ENCODE measurements at places on chromosomes 11 and 22.

DNA sequence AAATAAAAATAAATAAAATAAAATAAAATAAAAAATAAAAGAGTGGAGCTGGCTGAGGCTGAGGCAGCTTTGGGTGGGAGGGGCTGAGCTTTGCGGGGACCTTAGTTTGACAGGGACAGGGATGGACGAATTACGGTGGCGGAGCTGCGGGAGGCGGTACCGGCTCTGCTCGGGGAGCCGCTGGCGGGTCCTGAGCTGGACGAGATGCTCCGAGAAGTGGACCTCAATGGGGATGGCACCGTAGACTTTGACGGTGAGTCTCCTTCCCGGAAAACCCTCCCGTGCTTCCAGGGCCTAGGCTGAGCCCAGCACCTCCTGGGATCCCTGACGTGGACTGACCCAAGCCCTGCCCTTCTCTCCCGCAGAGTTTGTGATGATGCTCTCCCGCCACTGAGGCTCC lies 3.1 kb downstream of the CABP4 start:
- H3K36me3 ChIP-seq = no peaks in the 10 kb centered on the region
- no peak overlapping the region for H3K27ac ChIP-seq
- DNase-seq = no peak
- no peak overlapping the region for H3K4me3 ChIP-seq
- no peaks in the 10 kb centered on the region for H3K4me1 ChIP-seq
- H3K27me3 ChIP-seq = no peaks in the 10 kb centered on the region

GRCh38 chr11:80948781-80949180 lies 1508.0 kb upstream of the TENM4 start:
- no peaks in the 10 kb centered on the region for H3K4me1 ChIP-seq
- peaks cover 17% of the 10 kb centered on the region for H3K36me3 ChIP-seq
- no peak overlapping the region for H3K27ac ChIP-seq
- no peaks in the 10 kb centered on the region for H3K27me3 ChIP-seq
- no peak for DNase-seq

DNA sequence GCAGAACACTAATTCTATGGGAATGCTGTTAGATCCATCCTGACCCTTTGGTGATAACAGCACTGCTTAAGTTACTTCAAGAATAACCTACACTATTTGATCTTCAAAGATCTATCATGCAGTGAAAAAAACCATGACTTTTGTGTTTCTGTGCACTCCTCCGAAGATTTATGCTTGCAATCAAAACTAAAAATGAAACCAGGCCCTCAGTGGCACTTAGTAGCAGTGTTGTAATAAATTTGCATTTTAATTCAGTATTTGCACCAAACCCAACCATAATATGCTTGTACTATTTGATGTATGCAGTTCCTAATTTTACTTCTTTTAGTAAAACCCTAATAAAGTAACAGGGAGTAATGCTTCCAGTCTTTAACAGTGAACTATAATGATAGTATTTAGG lies 130.7 kb downstream of the SOX6 start:
- no peaks in the 10 kb centered on the region for H3K36me3 ChIP-seq
- no peaks in the 10 kb centered on the region for H3K4me1 ChIP-seq
- no peak for DNase-seq
- no peak overlapping the region for H3K27ac ChIP-seq
- no peak overlapping the region for H3K4me3 ChIP-seq

DNA sequence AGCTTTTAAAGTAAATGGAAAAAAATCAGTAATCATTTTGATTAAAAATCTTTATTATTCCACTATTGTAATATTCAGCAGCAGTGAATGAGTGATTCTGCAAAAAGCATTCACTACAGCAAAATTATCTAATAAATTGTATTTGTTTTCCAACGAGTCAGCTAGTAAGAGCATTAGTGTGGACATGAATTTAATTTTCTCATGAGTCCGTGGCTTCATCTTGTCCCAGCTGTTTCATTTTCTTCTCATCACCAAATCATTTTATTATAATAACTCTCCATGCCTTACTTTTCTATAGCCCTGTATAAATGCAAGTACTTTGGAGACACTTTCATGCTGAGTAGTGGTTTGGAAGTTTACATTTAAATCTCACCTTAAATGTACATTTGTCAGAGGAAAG lies 66.2 kb downstream of the FANCF start:
- H3K36me3 ChIP-seq = no peaks in the 10 kb centered on the region
- H3K27me3 ChIP-seq = no peaks in the 10 kb centered on the region
- H3K4me1 ChIP-seq = no peaks in the 10 kb centered on the region

DNA sequence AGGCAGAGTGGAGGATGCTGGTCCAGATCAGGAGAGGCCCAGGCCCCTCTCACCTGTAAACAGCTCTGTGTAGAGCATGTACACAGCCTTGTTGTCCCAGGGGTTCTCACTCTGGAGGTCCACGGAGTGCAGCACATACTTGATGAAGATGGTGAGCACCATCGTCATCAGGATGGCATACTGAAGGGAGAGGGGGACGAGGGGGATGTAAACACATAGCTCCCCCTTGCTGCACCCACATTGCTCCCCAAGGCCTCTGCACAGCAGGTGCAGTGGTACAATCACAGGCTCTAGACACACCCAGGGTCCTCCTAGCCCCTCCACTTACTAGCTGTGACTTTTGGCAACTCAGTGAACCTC lies 2.9 kb downstream of the SYVN1 start:
- no peak overlapping the region for H3K27ac ChIP-seq
- H3K36me3 ChIP-seq = peaks cover 46% of the 10 kb centered on the region
- no peak for DNase-seq

GRCh38 chr22:17120281-17120680 lies 879 bp downstream of the TMEM121B start:
- H3K4me1 ChIP-seq = no peaks in the 10 kb centered on the region
- no peaks in the 10 kb centered on the region for H3K36me3 ChIP-seq
- H3K27ac ChIP-seq = no peak overlapping the region
- peak; percentile 93 for DNase-seq

GRCh38 chr22:18113680-18114394 lies 3.2 kb downstream of the TUBA8 start:
- no peaks in the 10 kb centered on the region for H3K36me3 ChIP-seq
- H3K27me3 ChIP-seq = peaks cover 10% of the 10 kb centered on the region
- no peak overlapping the region for H3K27ac ChIP-seq
- H3K4me3 ChIP-seq = no peak overlapping the region
